RKO (cell line): ENCODE measurements at places on chromosomes 13 and 19.
A peak's percentile ranks its signal among the peaks of the same experiment; 100 is the strongest.

GRCh38 chr19:30006207-30006606, 64.2 kb downstream of the URI1 start:
- no peak for DNase-seq

DNA sequence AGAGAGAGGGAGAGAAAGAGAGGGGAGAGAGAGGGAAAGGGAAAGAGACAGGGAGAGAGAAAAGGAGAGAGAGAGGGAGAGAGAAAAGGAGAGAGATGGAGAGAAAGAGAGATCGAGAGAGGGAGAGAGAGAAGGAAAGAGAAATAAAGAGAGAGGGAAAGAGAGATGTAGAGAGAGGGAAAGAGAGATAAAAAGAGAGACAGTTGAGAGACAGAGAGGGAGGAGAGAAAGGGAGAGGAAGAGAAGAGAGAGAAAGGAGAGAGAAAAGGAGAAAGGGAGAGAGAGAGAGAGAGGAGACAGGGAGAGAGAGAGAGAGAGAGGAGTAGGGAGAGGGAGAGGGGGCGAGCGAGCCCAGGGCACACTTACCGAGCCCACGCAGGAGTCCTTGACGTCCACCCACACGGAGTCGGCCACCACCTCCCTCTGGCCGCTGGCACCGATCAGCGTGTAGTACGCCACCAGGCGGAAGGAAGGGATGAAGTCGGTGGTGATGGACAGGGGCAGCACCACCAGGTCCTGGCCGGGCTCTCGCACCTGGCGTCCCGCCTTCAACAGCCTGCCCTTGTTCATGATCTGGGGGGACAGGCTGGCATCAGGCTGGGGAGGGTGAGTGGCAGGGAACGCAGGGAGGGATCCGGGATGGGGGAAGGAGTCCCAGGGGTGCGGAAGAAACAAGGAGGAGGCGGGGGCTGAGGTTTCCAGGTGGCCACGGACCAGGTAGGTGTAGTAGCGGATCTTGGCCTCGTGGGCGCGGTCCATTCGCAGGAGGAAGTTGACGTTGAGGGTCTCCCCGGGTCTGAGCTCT, 10.0 kb downstream of the C3 start:
- DNase-seq: no peak

DNA sequence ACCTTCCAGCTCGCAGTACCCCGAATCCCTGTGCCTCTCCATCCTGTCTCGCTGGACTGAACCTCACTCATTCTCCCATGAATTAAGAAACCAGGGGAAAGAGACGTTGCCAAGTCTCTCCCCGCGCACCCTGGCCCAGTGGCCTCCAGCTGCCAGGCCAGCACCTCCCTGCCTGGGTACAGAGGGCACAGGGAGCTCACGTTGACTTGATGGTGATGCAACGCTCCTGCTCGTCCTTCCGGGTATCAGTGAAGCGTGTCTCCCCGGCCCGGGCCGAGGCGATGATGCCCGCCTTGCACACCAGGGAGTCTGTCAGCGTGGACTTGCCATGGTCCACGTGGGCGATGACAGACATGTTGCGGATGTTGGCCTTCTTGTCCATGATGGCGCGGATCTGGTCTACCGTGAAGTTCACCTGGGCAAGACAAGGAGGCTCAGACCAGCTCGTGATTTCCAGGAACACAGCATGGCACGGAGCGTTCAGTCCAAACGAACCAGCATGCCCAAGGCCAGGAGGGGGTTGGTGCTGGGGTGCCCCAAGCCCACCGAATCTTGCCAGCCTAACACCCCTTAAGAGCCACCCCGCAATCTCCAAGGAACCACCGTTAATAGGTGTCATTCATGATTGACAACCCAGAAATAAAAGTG, 1.2 kb downstream of the EEF2 start:
- peak; percentile 64 for DNase-seq

GRCh38 chr19:14135985-14136508, 342 bp downstream of the ASF1B start:
- no peak for DNase-seq

- DNase-seq: peak; percentile 40
Measured at GRCh38 chr19:19342086-19343015, 21.7 kb downstream of the MAU2 start.

- no peak for DNase-seq
Measured at GRCh38 chr13:42740753-42741152, 40.6 kb upstream of the FAM216B start.

DNA sequence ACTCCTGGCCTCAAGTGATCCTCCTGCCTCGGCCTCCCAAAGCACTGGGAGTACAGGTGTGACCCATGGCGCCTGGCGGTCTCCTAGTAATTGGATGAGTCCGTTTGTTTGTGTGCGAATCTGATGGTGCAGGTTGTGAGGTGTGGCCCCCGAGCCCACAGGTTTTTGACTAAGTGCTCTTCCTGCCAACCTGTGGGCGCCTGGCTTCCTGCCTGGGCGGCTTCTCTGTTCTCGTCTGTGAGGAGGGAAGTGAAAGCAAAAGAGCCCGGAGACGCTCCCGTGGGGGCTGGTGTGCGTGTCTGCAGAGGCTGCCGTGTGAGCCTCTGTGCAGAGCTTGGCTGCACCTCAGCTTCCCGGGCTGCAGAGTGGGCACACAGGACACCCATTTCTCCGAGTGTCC, 10.0 kb downstream of the ARHGAP45 start:
- DNase-seq: no peak

GRCh38 chr19:48963371-48964204, 1.5 kb upstream of the FTL start:
- peak; percentile 91 for DNase-seq

- no peak for DNase-seq
Measured at GRCh38 chr13:45723798-45724197, 21.7 kb downstream of the CBY2 start.

GRCh38 chr13:73940098-73940497, 194.1 kb downstream of the KLF12 start:
- no peak for DNase-seq

DNA sequence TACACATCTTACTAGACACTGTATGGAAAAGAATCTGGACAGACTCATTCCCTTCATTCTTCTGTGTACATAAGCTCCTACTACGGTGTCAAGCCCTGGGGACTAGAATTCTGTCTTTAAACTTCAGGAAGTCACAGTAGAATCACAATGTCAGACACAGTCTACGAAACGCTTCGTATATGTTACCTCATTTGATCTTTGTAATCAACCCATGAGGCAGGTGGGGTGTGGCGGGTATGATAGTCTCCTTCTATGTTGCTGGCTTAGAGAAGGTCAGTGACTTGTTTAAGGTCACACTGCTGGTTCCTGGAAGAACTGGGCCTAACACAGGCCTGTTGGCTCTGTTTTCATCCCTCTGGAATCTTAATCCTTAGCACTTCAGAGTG, 32.2 kb upstream of the TPT1 start:
- no peak for DNase-seq

GRCh38 chr13:110128546-110128945, 178.4 kb downstream of the COL4A1 start:
- no peak for DNase-seq

- DNase-seq: no peak
Measured at GRCh38 chr13:112902101-112902651, 66.8 kb upstream of the MCF2L start.

GRCh38 chr13:71327266-71327665, 539.7 kb downstream of the DACH1 start:
- DNase-seq: no peak

DNA sequence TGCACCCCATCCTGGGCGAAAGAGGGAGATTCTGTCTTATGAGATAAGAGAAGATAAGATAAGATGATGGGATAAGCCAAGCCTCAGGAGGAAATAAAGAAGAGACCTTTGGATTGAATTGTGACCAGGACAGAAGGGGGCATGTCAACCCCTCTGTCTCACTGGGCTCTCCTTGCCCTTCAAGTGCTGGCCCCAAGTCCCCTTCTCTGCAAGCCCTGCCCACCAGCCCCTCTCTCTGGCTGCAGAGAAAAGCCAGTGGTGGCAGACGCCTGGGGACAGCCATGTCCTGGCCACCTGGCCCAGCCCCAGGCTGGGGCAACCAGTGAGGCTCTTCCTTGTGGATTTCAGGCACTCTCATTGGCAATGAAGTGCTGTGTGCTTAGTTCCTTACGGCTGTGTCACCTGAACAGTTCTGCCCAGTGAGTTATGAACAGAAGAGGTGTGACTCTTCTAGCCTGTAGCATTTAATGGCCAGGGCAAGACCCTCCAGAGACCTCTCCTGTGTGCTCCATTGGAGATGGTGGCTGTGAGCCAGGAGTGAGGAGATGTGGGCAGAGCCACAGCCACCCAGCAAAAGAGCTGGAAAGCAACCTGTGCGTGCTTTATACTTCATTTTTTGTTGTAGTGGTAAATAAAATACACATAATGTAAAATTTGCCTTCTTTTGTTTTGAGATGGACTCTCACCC, 6.1 kb upstream of the BTBD2 start:
- no peak for DNase-seq

GRCh38 chr13:65913173-65913572, 1317.0 kb downstream of the PCDH9 start:
- peak; percentile 73 for DNase-seq

GRCh38 chr19:54162241-54162805, 2.8 kb upstream of the LENG1 start:
- DNase-seq: peak; percentile 74

DNA sequence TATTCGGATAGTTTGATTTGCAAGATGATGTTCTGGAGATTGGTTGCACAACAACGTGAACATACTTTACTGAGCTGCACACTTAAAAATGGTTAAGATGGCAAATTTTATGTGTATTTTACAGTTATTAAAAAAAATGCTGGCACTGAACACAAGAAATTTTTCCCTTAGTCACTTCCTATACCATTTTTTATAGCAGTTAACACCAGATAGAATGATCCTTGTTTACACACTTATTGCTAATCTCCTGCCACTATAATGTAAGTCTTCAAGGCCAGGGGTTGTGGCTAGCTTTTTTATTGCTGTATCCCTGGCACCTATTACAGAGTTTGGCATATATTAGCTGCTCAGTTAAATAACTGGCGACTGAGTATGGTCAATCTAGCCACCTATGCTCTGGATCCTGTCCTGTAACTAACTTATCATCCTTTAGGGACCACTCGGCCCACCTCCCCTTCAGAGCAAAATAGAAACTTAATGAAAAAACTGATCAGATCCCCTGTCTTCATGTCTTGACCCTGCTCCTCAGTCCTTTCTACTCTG, 2.0 kb upstream of the EBPL start:
- no peak for DNase-seq
